T follicular helper cell (primary cell): ENCODE measurements at places on chromosomes 6 and 20.
A peak's percentile ranks its signal among the peaks of the same experiment; 100 is the strongest.

DNA sequence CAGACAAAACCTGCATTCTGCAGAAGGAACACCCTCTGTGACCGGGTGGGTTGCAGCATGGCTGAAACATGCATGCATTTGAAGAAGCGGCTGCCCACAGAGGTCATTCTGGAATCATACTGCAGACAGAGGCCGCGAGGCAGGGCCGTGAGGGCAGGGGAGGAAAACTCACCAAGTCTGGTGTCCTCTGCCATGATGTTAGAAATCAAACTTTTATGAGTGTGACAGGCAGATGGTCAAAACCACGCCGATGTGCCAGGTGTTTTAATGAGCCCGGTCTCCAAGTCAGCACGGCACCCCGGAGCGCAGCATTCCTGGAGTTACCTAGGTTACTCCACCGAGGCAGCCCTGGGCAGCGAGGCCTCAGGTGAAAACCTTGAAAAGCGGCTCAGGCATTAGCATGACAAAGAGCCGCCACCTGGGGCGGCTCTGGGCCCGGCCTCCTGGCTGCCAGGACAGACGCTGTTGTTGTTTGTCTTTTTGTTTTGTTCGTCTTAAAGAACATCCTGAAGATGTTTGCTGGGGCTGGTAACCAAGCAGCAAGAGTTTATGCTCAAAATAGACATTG, 255.6 kb downstream of the ERMARD start:
- no peak for DNase-seq

DNA sequence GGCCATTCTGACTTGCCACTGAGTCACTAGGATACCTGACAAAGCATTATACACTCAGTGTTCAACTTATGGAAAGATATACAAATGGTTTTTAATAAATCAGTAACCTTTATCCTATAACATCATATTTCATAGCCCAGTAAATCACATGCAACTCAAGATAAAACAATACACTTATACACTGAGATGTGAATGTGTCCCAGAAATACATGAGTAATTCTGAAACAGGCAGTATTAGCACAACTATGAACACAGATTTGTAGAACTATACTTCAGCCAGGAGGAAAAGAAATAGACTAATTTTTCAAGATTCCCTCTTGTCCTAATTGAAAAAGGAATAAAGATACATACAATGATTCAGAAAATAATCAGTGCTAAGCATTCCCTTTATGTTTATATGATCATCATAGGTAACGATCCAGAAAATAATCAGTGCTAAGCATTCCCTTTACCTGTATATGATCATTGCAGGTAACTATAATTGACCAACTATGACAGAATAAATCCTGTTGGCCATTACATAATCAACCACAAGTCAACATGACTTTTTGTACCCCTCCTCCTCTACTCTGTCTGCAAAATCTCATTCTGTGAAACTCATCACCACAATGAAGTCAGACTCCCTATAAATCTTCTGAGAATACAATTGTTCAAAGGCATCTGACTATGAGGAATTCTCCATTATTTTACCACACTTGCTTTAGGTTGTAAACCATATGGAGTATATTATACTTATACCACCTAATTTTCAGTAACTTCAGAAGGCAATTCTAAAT, 30.3 kb downstream of the HACE1 start:
- DNase-seq: no peak

GRCh38 chr6:133503336-133503729, 262.2 kb downstream of the EYA4 start:
- no peak for DNase-seq

GRCh38 chr20:3825526-3825925, 5.2 kb downstream of the AP5S1 start:
- no peak for DNase-seq

DNA sequence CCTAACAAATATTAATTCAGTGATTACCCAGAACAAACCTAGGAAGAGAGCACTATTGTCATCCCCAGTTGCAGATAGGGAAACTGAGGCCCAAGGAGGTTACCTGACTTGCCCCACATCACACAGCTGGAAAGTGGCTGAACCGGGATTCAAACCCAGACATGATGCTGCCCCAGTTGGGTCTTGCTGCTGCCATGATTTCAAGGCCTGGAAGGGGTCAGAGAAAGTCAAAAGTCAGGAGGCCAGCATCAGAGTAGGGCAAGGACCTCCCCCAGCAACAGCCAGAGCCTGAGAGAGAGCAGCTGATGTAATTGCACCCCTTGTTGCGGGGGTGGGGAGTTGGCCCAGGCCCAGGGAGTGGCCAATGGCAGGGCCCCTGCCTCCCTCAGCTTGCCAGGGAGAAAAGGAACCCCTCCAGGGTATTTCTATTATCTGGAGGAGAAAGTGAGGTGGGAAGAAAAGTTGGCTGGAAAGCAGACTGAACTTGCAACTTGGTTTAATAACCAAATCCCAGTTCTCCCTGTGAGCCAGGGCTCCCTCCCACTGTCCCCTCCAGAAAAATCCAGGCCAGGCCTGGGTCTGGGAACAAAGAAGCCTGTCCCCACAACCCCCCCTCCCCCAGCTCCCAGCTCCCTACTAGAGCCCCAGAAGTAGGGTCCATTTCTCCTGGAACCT, 83.6 kb downstream of the MRPL14 start:
- DNase-seq: no peak

- DNase-seq: peak; percentile 14
Observed at GRCh38 chr6:43275801-43276576, 22.1 kb upstream of the SLC22A7 start.

- DNase-seq: no peak
Observed at GRCh38 chr6:87716928-87717614, 15.0 kb upstream of the AKIRIN2 start.

DNA sequence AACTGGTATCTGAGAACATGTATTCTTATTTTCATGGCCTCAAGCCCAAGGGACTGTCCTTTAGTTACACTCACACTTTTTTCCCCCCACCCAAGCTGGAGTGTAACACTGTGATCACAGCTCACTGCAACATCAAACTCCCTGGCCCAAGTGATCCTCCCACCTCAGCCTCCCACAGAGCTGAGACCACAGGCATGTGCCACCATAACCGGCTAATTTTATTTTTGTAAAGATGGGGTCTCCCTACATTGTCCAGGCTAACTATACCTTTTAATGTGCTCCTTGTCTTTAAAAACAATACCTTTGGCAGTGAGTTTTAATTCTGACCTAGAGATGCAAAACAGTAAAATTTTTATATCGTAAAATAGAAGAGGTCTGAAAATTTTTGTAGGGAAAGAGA, 48.2 kb upstream of the FAM83C start:
- DNase-seq: no peak

GRCh38 chr6:47016909-47017308, 25.2 kb downstream of the ADGRF1 start:
- no peak for DNase-seq

DNA sequence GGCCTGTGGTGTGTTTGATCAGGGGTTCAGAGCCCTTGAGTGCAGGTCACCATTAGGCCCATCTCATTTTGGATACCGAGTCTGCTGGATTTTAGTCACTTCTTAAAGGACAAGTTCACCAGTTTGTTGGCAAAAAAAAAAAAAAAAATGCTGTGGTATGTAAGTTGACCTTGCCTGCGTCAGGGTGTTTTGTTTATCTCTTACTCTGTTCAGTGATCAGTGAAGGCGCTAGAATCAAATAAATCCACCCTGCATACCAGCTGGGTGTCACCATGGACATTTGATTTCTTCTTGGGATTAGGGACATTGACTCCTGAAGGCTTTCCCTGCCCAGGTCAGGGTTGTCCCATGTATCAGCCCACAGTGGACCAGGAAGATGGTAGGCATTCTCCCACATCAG, 6.7 kb downstream of the SMOC2 start:
- no peak for DNase-seq

DNA sequence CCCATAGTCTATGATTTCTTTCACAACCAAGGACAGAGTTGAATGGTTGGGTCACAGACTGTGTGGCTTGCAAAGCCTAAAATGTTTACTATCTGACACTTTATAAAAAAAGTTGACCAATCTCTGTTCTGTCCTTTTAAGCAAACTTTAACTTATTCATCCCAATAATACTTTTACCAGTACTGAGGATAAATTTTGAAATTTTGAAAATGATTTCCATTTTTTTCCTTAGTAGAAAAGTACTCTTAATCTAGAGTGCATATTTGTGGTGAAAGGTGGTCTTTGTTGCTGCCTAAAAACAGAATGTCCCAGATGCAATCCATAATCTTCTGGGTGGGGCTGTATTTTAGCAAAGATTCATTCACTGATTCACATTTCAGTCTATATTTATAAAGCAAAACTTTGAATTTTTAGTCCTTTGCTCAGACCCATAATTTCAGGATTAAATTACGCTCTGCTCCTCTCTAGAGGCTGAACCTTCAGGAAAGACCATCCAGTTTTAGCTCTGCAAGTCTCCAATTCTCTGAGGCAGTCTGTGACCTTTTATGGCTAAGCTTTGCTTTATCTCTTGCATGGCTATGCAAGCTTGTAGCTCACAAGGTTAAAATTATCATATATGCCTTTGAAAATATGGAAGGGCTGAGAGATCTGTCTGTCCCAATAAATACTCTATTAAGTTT, 573.5 kb downstream of the COL12A1 start:
- no peak for DNase-seq

DNA sequence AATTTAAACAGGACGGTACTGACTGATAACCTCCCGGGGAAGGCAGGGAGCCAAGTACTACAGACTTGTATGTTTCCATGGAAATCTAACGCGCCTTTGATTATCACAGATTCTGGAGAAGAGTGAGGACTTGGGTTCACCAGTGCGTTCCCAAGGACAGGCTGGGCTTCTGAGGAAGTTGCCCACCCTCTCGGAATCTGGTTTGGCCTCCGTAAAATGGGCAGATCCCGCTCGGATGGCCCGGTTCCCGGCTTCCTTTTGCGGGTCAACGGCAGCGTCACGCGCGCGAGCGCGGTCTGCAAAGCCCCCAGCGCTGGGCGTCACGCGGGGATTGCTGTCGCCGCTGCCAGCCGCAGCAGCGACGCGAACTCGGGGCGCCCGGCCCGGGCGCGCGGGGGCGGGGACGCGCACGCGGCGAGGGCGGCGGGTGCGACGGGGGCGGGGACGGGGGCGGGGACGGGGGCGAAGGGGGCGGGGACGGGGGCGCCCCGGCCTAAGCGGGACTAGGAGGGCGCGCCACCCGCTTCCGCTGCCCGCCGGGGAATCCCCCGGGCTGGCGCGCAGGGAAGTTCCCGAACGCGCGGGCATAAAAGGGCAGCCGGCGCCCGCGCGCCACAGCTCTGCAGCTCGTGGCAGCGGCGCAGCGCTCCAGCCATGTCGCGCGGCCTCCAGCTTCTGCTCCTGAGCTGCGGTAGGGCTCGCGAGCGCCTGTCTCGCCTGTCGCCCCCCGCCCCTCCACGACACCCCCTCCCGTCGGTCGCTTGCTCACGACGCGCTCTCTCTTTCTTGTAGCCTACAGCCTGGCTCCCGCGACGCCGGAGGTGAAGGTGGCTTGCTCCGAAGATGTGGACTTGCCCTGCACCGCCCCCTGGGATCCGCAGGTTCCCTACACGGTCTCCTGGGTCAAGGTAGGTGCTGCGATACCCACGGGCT, at the start of gene CD83:
CD83 (plus strand) TSS at position 615 of the 933 bp plus-strand sequence; CDS start at position 655, 40 bp downstream.
- DNase-seq: peak; percentile 81

DNA sequence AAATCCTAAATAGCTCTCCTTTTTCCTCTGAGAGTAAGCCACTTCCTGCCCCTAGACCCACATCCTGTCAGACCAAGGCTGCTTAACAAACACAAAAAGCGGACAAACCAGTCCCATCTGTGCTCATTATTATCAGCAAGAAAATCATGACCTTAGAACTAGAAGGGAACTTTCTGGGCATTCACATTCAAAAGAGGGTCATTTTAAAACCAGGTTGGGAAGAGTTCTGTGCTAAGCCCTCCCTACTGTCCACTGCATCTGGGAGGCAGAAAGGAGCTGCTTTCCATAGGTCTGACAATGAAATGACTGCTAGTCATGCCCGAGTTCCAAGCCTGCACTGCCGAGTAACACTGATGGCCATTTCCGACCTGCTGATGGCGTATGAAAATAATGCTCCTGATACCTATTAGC, 15.4 kb downstream of the EZR start:
- DNase-seq: no peak

DNA sequence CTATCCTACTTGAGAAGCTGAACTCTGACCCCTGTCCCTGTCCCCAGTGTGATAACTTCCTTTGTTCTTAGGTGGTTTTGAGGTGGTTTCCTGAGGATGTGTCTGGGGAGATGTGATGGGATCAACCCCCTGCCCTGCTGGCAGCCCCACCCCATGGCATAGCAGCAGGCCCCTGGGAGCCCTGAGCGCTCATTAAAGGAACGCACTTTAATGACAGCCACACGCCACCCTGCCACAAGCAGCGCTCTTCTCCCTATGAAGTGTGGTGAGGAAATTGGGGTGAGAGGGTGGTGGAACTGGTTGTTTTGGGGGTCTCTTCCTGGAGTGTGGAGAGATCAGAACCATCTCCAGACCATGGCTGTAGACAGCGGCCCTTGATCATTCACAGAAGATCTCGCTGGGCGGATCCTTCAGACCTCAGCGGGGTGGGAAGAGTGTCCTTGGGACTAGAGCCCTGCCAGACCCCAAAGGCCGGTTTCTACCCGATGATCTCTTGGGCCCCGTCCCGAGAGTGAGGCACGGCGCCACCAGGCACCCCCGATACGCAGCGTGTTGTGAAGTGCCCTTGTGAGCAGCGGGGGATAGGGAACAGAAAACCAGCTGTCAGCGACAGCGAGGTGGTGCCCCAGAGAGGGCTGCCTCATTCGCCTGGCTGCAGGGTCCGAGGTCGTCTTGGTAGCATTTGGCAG, 45.4 kb downstream of the SYNJ2 start:
- no peak for DNase-seq

DNA sequence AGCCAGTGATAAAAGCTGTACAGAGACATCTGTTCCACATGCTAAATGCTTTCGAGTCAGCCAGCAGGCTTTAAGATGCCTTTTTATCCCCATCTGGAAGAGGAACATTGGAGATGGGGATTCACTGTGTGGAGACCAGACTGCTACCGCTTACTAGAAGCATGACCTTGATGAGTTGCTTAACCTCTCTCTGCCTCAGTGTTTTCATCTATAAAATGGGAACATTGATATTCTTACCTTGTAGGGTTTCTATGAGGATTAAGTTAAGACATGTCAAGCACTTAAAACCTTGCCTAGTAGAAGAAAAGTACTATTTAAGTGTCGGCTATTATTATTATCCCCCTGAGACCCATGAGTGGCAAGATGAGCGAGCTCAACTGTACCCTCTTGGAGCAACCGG, 165.3 kb upstream of the SNX9 start:
- DNase-seq: no peak

GRCh38 chr6:155442562-155442961, 13.1 kb downstream of the NOX3 start:
- no peak for DNase-seq

DNA sequence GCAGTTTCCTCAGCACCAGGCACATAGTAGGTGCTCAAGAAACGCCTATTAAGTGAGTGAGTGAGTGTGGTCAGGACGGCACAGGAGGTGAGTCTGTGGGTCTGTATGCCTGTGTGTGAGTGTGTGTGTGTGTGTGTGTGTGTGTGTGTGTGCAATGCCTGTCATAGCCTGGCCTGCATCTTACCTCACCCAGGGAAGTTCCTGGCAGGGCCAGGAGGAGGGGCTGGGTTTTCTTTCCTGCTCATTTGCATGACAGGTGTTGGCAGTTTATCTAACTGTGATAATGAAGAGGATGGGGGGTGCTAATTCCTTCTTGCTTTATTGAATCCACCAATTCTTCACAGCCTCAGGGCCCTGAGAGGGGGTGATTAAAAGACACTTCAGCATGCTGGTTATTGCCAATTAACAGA, 146.7 kb upstream of the MLN start:
- no peak for DNase-seq

- DNase-seq: no peak
Observed at GRCh38 chr20:57571782-57572416, 11.0 kb downstream of the PCK1 start.

- no peak for DNase-seq
Observed at GRCh38 chr6:33132081-33132524, 56.3 kb downstream of the HLA-DPB1 start.

GRCh38 chr6:137851669-137852068, 15.4 kb upstream of the TNFAIP3 start:
- DNase-seq: no peak
